ENCODE measurements at places on chromosomes 12 and 14.

- DNase-seq = no peak
Measured at GRCh38 chr12:67852701-67853100, 136.5 kb upstream of the IFNG-AS1 start.

GRCh38 chr14:77682158-77682553 lies 25.7 kb downstream of the ALKBH1 start:
- DNase-seq = no peak

- DNase-seq = no peak
Measured at GRCh38 chr14:22839159-22839779, 2.9 kb downstream of the MMP14 start.

- DNase-seq = no peak
Measured at GRCh38 chr12:133120385-133121191, 9.5 kb downstream of the ZNF891 start.

DNA sequence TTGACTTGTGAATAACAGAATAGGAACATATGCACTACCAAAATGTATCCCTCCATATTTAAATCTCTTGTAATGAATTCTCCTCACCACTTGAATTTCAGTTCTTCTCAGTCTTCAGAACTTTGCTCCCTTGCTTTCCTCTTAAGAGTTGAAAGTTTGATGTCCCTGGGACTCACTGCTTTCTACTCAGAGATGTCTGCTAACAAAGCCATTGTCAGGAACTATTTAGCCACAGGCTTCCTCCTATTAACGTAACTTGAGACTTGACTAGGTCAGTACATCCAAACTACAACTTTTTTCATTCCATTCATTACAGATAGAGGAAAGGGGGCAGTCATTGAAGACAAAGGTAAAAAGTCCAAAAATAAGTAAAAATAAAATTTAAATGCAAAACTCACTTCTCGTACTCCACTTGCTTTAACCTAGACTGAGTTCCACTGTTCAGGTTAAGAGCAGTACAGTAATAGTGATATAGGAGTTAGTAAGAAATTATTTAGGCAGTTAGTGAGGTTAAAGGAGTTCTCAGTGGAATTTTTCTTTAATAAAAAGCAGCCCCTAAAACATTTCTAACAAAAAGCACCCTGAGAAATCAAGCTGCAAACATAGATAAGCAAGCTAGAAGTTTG lies 364.2 kb downstream of the SOX5 start:
- no peak for DNase-seq

DNA sequence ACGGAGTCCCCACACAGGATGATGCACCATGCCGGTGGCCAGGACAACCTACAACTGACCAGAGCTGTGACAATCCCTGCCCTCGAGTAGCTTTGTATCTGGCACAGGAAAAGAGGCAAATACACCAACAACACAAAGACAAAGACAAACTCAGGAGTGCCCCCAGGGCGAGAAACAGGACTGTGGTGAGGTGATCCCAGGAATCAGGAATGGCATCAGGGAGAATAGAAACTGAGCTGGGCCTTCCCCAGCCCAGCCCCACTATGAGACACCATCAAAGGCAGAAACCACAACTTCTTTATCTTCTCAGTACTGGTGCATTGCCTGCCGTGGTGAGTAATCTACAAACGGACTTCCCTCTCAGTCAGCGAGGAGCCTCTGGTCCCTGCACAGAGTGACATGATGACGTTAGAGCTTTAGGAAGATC lies 157.7 kb downstream of the TTC7B start:
- no peak for DNase-seq

GRCh38 chr14:87430214-87430613 lies 562.8 kb downstream of the GALC start:
- no peak for DNase-seq

DNA sequence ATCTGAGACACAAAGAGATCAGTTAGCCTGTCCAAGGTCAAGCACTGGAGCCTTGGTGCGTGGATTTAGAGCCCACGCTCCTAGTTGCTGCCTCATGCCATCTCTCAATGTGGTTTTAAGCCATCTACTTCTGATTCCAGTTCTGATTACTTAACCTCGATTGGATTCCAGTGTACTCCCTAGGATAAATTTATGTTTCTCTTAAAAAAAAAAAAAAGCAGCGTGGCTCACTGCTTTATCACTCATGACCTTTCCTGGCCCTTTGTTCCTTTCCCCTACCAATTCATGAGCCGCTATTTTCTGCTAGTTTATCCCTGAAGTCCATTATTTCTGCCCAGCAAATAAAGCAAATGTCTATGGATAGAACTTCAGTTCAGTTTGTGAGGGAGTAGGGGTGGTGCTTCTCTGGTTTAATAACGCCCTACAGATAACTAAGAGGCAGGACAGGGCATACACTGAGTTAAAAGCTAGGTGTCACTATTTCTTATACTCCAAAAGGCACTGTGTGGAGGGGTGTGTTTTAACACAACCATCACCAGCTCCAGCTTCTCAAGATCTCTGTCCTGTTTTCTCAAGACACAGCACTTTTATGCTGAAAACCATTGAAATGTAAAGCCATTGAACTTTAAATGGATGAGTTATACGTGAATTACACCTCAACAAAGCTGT lies 9.8 kb upstream of the PARP11 start:
- DNase-seq = no peak

DNA sequence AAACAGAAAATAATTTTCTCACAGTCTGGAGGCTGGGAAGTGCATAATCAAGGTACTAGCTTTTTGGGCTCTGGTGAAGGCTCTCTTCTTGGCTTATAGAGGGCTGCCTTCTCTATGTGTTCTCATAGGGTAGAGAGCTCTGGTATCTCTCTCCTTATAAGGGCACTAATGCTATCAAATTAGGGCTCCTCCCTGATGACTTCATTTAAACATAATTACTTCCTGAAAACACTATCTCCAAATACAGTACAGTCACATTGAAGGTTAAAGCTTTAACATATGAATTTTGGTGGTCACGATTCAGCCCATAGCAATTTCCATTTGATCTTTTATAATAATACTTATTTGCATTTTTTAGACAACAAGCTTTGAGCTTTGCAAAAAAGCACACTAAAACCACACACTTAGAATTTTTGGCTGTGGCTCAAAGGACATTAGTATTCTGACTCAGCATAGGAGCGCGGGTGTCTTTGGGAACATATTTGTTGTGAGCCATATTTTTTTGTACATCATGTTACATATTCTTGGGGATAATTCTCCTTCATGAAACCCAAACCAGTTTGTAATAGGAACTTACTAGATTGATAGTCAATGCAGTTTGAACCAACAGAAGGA lies 808.1 kb upstream of the FBXO33 start:
- no peak for DNase-seq

DNA sequence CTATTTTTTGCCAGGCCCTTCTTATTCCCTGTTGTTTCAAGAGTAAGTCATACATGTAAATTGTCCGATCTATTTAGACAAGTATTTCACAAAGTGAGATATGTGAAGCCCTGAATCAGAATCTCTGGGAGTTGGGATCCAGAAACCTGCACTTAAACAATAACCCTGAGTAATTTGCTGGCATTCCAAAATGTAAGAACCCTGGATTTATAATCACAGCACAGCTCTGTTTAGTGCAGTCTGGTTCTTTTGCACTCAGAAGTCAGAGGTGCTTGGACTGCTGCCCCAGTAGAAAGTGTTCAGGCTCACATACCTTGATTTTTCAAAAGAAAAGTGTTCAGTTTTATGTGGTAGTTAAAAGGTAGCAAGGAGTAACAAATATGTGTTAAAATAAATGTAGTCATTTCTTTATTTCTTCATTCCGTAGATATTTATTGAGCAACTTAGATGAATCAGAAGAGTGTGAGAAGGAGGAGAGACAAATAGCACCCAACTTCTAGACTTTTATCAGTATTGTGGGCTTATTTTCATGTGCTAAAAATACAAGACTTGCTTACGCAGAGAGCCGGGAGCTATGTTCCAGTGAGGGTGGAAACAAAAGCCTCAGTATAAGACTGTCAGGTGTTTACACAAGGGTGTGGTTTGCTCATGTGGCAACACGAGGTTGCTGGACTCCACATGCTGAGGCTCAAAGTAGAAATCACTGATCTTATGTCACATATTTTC lies 70.1 kb downstream of the SYNE2 start:
- DNase-seq = no peak

GRCh38 chr12:118534003-118534402 lies 157.6 kb downstream of the SUDS3 start:
- DNase-seq = no peak

- no peak for DNase-seq
Measured at GRCh38 chr12:104702565-104703139, 245.9 kb downstream of the CHST11 start.

DNA sequence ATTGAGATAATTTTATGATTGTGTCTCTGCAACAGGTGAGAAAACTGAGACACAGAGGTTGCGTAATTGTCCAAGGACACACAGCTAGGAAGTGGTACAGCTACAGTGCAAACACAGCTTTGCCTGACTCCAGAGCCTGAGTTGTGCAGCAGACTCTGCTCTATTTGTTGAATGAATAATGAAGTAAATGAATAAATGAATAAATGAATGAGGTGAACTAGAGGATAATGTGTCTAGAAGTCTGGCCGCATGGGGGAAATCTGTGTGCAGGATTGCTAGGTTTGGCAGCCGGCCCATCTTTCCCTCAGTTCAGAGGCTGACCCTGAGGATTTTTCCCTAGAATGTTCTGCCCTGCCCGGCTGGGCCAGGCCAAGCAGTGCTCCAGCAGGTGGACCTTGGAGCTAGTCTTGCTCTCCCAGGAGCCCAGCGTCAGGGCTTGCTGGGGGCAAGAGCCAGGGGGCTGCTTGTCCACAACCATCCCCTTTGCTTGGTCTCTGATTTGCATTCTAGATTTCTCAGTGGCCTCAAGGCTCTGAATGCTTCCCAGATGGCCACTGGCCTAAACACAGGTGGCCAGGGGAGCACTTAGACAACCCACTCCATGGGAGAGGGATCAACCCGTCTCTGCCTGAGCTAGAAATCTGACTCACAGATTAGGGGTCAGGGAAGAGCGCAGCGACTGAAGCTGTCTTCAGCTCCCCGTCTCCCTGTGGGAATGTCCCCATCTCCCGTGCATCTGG lies 225.2 kb downstream of the C12orf75 start:
- no peak for DNase-seq

- no peak for DNase-seq
Measured at GRCh38 chr12:95102916-95103671, 29.7 kb upstream of the NR2C1 start.

DNA sequence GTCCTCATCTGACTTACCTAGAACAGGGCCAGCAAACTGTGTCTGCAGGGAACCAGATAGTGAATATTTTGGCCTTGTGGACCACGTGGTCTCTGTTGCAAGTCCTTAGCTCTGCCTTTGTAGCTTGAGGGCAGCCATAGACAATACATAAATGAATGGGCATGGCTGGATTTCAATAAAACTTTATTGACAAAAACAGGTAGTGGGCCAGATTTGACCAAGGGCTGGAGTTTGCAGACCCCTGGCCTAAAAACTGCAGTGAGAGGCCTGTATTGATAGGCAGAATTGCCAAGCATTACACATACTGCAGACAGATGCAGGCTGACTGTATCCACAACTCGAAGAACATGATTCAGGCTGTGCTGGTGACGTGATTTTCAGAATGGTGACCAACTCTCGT lies 25.3 kb downstream of the CCDC63 start:
- DNase-seq = no peak

- DNase-seq = no peak
Measured at GRCh38 chr14:51168215-51168613, 71.8 kb upstream of the TMX1 start.

GRCh38 chr14:55518391-55518790 lies 61.6 kb upstream of the KTN1 start:
- no peak for DNase-seq

DNA sequence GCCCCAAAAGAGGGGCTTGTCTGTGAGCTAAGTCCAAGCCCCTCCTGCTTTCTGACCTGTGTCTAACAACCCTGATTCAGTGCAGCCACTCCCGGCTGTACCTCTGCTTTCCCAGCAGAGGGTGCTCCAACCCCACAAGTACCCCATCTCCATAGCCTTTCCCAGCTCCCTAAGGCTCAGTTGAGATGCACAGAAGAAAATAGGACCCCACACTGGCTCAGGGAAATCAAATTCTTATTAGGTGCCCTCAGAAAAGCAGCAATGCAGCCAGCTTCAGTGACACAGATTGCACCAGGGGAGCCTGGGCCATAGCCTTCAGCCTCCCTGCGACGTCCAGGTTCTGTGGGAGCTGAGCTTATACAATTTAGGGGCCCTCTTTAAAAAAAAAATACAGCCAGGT lies 49.9 kb downstream of the LRRC74A start:
- DNase-seq = no peak

DNA sequence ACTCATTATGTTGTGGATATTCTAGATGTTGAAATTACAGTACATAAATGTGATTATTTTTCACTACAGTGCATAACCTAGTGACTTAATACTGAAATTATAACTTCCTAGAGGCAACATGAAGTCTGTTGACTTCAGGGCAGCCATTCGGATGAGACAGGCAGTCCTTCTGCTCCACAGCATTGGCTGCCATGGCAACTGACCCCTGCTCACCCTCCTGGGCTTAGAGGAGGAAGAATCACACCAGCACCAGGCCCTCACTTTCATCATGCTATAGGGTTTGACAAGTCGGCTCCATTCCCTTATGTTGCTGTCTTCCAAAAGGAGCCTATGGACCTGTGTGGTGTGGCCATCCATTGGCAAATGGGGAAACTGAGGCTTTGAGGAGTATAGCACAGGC lies 233.5 kb upstream of the TMEM132C start:
- DNase-seq = no peak

DNA sequence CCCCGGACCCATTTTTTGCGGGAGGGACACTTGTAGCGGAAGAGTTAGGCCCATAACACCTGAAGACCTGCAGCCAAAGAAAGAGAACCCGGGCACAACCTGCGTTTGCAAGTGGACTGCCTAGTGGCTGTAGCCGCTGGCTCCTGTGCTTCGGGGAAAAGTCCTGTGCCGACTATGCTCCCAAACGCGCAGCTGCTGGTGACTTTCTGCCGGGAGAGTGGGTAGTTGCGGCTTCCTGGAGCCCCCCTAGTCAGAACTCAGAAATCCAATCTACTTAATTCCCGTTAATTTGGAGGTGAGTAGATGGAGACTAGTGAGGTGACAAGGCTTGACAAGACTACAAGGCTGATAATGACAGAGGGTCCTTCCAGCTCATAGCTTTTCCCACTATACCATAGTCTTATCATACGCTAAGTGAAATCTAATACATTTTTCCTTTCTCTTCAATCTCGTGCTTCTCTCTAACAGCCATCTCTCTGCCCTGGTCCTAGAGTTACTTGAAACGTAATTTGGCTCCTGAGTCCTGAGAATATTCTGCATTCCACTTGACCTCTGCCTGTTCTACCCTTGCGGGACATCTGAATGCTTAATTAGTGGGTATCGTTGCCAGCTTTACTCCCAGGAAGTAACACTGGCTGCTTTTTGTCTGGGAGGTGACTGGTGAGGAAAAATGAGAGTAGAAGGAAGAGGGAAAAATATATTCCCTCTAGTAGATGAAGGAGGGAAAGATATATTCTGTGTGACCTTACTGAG lies 556 bp downstream of the MTHFD1 start:
- DNase-seq = no peak

DNA sequence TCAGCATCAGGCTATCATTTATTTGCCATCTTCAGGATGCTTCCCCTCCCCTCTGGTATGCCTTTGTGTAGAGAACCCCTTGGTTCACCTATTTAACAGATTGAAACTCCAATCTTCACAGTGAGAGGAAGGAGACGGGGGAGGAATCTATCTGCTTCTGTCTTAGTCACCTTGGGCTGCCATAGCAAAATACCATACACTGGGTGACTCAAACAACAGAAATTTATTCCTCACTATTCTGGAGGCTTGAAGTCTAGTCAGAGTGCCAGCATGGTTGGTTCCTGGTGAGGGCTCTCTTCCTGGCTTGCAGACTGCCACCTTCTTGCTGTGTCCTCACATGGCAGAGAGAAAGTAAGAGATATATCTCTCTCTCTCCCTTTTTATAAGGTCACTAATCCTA lies 13.5 kb upstream of the EML1 start:
- DNase-seq = no peak
